ENCODE measurements at places on chromosomes 6 and 20.

GRCh38 chr6:138785980-138786379, 9.9 kb upstream of the ECT2L start:
- DNase-seq = no peak
- no peaks in the 10 kb centered on the region for H3K4me1 ChIP-seq
- no peak overlapping the region for H3K27ac ChIP-seq
- H3K27me3 ChIP-seq = no peaks in the 10 kb centered on the region

GRCh38 chr6:36977470-36977941, 8.5 kb downstream of the MTCH1 start:
- H3K4me3 ChIP-seq = no peak overlapping the region
- H3K4me1 ChIP-seq = 0 out of 2 replicates have a peak, but pooled peaks cover 4% of the 10 kb centered on the region
- DNase-seq = no peak
- no peak overlapping the region for H3K27ac ChIP-seq

GRCh38 chr6:1503811-1504210, 105.9 kb upstream of the FOXC1 start:
- no peak overlapping the region for H3K27ac ChIP-seq
- no peaks in the 10 kb centered on the region for H3K4me1 ChIP-seq
- no peak for DNase-seq
- H3K27me3 ChIP-seq = no peaks in the 10 kb centered on the region
- H3K36me3 ChIP-seq = no peaks in the 10 kb centered on the region

- no peak overlapping the region for H3K27ac ChIP-seq
- no peaks in the 10 kb centered on the region for H3K36me3 ChIP-seq
- peaks cover 9% of the 10 kb centered on the region for H3K4me1 ChIP-seq
- no peak overlapping the region for H3K4me3 ChIP-seq
- DNase-seq = peak; percentile 66
Observed at GRCh38 chr6:10369896-10370295, 45.0 kb downstream of the TFAP2A start.

DNA sequence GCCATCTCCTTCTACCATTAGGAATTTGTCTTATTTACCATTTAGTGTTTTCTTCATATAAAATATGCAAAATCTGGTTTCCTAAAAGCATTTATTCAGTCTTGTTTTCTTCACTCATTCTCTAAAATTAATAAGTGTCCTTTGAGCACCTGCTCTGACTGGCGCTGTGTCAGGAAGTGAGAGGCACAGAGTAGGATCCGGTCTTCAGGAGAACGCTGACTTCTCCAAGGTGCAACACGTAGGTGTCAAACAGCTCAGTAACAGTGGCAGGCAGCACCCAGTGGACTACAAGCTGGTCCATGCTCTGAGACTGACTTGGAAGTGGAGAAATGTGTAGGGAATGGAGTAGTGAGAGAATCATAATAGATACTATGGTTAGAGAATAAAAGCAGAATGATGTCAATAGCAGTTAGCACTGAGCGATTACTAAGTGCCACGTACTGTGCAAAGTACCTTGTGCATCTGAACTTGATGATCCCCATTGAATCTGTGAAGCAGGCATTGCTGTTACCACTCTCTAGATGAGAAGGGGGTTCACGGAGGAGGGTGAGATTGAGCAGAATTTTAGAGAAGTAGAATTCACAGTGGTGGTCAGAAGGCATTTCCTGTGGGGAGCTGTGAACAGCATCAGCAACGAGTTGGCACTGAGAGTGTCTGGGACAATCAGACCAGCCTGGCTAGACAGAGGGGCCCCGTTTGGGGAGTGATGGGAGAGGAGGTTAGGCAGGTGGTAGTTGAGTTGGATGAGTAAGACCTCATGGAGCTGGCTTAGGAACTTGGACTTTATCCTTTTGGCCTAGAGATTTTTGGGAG, 569.8 kb downstream of the QKI start:
- no peak overlapping the region for H3K27ac ChIP-seq
- H3K4me3 ChIP-seq = no peak overlapping the region
- H3K27me3 ChIP-seq = peaks cover 18% of the 10 kb centered on the region

DNA sequence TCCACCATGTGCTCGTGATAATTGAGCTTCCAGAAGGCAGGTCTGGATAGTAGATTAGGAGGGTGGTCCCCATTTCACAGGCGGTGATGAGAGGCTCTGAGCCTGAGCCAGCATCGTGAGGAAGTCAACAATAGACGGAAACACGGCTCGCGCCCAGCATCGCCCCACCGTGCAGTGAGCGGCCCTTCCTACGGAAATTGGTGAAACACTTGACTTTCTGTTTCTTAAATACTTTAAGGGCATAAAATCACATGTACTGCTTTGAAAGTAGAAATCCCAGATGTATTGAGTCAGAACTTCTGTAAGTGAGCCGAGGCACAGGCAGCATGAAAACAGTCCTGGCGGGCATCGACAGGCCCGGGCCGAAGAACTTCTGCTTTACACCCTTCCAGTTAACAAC, 4.3 kb upstream of the KIF25 start:
- H3K4me1 ChIP-seq = no peaks in the 10 kb centered on the region
- no peak overlapping the region for H3K4me3 ChIP-seq
- H3K27ac ChIP-seq = no peak overlapping the region

DNA sequence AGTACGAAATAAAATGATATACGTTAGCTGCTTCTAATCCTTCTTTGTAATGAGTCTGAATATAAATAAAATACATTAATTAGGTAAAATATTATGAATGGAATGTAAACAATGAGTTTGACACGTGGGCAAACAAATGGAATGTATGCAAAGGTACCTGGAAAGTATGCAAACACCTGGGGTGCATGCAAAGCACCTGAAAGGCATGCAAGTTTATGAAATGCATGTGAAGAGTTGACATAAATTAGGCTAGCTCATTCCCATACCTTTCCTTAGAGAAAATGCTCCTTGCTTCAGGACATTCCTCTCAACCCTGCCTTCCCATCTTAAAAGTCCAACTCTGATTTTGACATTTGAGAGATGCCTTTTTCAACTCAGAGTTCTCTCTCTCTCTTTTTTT, 140.9 kb downstream of the EDN1 start:
- H3K4me3 ChIP-seq = no peak overlapping the region
- H3K4me1 ChIP-seq = no peaks in the 10 kb centered on the region
- H3K27ac ChIP-seq = no peak overlapping the region
- no peak for DNase-seq
- H3K36me3 ChIP-seq = no peaks in the 10 kb centered on the region

DNA sequence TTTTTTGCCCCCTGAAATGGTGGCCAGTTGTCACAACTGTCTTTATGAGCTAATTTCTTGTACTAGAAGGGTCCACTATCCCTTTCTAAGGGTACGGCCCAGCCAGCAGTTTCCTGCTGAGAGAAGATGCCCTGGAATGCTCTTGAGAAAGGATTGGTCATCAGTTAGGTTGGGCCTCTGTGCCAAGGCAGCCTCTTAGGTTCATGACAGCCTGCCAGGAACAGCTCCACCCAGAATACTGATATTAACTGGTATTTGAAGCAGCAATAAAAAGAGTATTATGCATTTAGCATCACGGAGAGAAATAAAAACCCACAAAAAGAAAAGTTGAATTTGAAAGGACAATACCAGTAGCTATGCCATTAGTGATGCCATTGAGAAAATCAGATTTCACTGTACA, 9.0 kb upstream of the HINT3 start:
- no peaks in the 10 kb centered on the region for H3K36me3 ChIP-seq
- no peak overlapping the region for H3K4me3 ChIP-seq
- DNase-seq = peak; percentile 34
- peak overlapping the region; percentile 98 for H3K27ac ChIP-seq

GRCh38 chr20:50311308-50312001, 120.8 kb downstream of the CEBPB start:
- no peaks in the 10 kb centered on the region for H3K27me3 ChIP-seq
- peak overlapping the region; percentile 94 for H3K27ac ChIP-seq
- H3K4me3 ChIP-seq = no peak overlapping the region

DNA sequence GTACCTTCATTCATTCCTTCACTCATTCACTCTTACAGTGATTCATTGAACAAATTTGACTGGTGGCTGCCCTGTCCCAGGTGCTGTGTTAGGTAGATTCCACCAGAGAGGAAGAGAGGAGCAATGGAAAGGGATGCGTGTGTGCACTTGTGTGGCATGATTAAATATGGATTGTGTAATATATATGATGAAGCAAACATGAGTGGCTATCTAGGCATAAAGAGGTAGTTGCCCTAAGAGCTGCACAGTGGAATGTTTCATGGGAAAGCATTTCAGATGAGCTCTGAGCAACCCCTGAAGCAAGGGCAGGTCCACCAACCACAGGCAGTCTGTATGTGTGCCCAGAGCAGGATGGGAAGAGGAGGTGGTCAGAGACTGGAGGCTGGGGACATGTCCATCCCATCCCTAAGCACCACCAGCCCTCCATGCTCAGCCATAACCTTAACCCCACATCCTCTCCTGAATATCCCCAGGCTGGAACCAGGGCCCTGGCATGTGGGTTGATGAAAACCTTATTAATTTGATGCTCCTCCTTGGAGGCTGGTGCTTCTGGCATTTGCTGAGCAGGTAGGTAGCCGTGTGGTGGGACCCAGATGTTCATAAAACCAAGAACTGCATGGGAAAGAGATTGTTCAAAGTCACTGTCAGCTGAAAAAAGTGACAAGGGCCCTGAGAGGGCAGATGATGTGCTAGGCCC, 226.2 kb downstream of the SYNDIG1 start:
- H3K27me3 ChIP-seq = no peaks in the 10 kb centered on the region
- no peaks in the 10 kb centered on the region for H3K4me1 ChIP-seq
- no peak overlapping the region for H3K27ac ChIP-seq
- no peaks in the 10 kb centered on the region for H3K36me3 ChIP-seq
- DNase-seq = no peak
- no peak overlapping the region for H3K4me3 ChIP-seq

- H3K36me3 ChIP-seq = no peaks in the 10 kb centered on the region
- no peak overlapping the region for H3K4me3 ChIP-seq
- H3K27ac ChIP-seq = no peak overlapping the region
- DNase-seq = no peak
- no peaks in the 10 kb centered on the region for H3K27me3 ChIP-seq
Observed at GRCh38 chr6:97876711-97877110, 593.7 kb upstream of the MMS22L start.

DNA sequence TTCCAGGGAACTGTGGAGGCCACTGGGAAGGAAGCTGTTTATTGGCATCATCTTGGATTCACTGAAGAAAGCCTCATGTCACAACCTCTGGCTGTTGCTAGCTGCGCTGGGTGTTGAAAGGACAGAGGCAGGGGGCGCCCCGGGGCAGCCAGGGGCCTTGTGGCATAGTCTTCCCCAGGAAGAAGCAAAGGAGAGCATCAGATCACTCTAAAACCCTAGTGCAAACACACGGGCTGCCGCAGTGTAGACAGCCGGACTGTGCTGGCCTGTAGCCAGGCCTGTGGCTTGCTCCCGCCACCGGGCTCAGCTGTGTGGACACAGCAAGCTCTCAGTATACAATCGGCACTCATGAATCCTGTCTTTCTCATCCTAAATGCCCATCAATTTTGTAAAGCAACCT, 23.8 kb upstream of the SMOC2 start:
- peaks cover 94% of the 10 kb centered on the region for H3K27me3 ChIP-seq
- H3K4me1 ChIP-seq = no peaks in the 10 kb centered on the region
- no peak for DNase-seq
- H3K36me3 ChIP-seq = no peaks in the 10 kb centered on the region
- H3K27ac ChIP-seq = no peak overlapping the region

DNA sequence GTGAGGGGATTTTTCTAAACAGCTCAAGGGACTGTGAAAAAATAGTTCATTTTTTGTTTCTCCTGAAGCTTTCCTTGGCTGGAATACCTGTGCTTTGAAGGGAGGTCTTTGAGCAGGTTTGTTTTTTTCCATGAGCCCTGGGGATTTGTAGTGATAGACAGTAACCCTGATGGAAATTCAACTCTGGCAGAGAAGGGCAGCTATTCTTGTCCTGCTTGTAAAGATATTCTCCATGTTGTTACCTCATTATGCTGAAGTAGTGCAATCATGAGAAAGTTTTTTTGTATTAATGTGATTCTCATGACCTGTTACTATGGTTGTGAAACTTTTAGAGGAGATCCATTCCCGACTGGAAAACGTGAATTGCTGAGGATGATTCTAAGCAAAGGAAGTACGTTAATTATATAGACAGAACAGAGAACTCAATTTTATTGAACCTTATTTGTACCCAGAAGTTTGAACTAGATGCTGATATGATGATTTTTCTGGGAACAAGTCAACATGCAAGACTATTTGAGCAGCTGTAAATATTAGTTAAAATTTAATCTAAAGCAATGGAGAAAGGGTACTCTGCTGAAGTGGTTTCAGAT, 12.5 kb downstream of the UTRN start:
- no peak for DNase-seq
- peaks cover 24% of the 10 kb centered on the region for H3K4me1 ChIP-seq
- H3K36me3 ChIP-seq = peaks cover 21% of the 10 kb centered on the region
- H3K27me3 ChIP-seq = no peaks in the 10 kb centered on the region

DNA sequence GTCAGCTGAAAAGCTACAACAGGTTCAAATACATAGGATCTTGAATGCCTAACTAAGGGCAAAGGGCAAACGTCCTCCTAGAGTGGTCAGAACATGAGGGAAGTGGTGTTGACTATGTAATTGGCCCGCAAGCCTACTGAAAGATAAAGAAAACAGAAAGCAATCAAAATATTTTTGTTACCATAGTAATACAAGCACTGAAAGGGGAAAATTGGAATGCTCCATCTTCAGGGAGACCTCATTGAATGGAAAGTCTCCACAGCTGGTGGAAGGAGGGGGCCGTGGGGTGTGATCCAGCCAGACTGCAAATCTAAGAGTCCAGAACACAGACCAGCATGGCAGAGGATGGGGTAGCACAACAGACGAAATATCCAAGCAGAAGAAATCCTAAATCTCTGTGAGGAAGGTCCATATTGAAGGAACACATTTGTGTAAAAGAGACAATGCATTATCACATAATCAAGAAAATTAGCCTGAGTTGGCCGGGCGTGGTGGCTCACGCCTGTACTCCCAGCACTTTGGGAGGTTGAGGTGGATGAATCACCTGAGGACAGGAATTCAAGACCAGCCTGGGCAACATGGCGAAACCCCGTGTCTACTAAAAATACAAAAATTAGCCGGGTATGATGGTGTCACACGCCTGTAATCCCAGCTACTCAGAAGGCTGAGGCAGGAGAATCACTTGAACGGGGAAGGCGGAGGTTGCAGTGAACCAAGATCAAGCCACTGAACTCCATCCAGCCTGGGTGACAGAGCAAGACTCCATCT, 39.5 kb downstream of the MTFR2 start:
- no peak overlapping the region for H3K4me3 ChIP-seq
- H3K36me3 ChIP-seq = no peaks in the 10 kb centered on the region
- H3K27me3 ChIP-seq = no peaks in the 10 kb centered on the region
- no peak for DNase-seq
- no peak overlapping the region for H3K27ac ChIP-seq
- H3K4me1 ChIP-seq = no peaks in the 10 kb centered on the region

- peaks cover 61% of the 10 kb centered on the region for H3K4me1 ChIP-seq
- no peak overlapping the region for H3K4me3 ChIP-seq
- no peaks in the 10 kb centered on the region for H3K27me3 ChIP-seq
- no peak overlapping the region for H3K27ac ChIP-seq
- no peaks in the 10 kb centered on the region for H3K36me3 ChIP-seq
Observed at GRCh38 chr20:50348096-50348495, 157.5 kb downstream of the CEBPB start.

GRCh38 chr6:44084231-44085014, 42.8 kb downstream of the MRPL14 start:
- no peak for DNase-seq
- H3K4me3 ChIP-seq = no peak overlapping the region
- no peaks in the 10 kb centered on the region for H3K36me3 ChIP-seq
- no peak overlapping the region for H3K27ac ChIP-seq
- peaks cover 14% of the 10 kb centered on the region for H3K4me1 ChIP-seq
- no peaks in the 10 kb centered on the region for H3K27me3 ChIP-seq

GRCh38 chr6:138601128-138601527, 101.8 kb upstream of the NHSL1 start:
- no peaks in the 10 kb centered on the region for H3K36me3 ChIP-seq
- H3K27me3 ChIP-seq = no peaks in the 10 kb centered on the region
- H3K4me3 ChIP-seq = no peak overlapping the region
- peak overlapping the region; percentile 17 for H3K27ac ChIP-seq

GRCh38 chr6:22147921-22148776, 148.7 kb downstream of the PRL start:
- H3K27me3 ChIP-seq = no peaks in the 10 kb centered on the region
- no peaks in the 10 kb centered on the region for H3K36me3 ChIP-seq
- DNase-seq = no peak
- no peak overlapping the region for H3K27ac ChIP-seq
